IPS DF 6.9 (cell line): ENCODE measurements at places on chromosomes 1 and 21.

- DNase-seq, result no peak
Observed at GRCh38 chr1:54287801-54288211, 87.8 kb downstream of the MRPL37 start.

DNA sequence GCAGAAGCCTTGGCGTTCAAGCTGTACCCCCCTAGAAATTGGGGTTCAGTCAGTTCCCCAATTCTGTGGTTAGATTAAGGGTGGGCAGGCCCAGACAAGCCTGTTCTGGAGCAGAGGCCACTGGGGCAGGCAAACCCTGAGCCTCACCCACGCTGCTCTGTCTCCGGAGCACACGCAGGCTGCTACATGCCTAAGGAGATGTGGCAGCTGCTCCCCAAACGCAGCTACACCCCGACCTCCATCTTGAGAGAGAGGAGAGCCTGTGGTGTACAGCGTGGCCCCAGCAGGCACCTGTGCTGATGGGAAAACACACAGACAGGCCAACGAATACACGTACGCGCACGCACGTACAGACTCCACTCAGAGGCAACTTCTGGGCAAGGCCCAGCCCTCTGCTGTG lies 33.9 kb upstream of the GRHL3 start:
- no peak for DNase-seq

- no peak for DNase-seq
Observed at GRCh38 chr1:9766759-9767442, 56.9 kb downstream of the CLSTN1 start.

GRCh38 chr1:173960625-173961024 lies 43.5 kb upstream of the SERPINC1 start:
- no peak for DNase-seq

DNA sequence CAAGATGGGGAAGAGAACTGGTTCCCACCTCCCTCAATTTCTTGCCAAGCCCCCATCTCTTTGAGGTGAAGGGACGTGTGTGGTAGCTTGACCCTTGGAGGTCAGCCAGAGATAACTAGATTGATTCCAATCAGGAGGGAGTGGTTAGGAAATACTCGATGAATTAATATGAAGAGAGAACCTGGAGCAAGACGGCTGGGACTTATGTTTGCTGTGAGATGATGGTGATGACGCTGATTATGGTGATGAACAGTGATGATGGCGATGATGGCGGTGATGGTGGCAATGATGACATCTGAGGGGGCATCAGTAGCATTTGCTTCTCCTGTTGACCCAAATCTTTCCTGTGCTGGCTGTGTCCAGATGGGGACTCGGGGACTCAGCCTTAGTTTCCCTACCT lies 724 bp downstream of the PADI1 start:
- no peak for DNase-seq

DNA sequence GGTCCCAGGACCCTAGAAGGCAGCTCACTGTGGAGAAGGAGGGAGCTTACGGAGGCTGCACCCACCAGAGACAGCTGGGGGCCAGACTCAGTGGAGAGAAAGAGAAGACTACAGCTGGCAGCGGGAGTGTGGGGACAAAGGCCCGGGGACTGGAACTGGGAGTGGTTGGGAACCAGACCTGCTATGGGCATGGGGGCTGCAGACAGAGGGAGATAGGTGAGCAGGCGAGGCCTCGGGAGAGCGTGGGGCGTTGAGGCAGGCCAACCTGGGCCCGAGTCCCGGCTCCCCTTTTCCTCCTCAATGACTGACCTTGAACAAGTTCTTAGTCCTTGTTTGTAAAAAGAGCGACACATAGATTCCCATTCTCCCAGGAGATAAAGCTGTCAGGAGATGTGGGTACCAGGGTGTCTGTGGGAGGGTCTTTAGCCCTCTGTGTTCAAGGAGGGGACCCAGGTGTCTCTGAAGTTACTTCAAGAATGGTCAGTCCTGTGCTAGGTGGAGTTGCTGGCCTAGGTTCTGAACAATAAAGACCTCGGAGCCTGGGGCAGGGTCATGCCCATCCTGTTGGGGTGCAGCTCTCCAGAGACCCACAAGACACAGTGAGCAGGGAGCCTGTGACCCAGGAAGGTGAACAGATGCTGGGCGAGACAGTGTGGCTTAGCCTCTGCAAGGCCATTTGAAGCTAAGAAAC lies 87.9 kb downstream of the ITPKB start:
- DNase-seq, result no peak

- DNase-seq, result no peak
Observed at GRCh38 chr1:62304515-62304914, 14.7 kb downstream of the KANK4 start.

DNA sequence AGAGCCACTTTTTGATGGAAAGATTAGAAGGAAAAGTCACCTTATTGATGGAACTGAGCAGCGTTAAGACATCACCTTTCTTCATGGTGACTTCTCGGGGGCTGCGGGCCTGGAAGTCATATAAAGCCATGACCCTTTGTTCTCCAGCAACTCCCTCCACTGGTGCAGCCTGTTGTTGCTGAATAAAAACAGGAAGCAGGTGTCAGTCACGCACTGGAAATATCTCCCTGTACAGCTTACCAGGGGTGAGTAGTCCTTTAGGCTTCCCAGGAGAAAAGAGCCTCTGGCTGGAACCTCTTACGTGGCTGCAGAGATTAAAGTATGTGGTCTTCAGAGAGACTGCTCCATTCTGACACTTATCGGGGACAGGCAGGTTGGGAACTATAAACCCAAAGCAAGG lies 31.9 kb downstream of the SPTA1 start:
- no peak for DNase-seq

DNA sequence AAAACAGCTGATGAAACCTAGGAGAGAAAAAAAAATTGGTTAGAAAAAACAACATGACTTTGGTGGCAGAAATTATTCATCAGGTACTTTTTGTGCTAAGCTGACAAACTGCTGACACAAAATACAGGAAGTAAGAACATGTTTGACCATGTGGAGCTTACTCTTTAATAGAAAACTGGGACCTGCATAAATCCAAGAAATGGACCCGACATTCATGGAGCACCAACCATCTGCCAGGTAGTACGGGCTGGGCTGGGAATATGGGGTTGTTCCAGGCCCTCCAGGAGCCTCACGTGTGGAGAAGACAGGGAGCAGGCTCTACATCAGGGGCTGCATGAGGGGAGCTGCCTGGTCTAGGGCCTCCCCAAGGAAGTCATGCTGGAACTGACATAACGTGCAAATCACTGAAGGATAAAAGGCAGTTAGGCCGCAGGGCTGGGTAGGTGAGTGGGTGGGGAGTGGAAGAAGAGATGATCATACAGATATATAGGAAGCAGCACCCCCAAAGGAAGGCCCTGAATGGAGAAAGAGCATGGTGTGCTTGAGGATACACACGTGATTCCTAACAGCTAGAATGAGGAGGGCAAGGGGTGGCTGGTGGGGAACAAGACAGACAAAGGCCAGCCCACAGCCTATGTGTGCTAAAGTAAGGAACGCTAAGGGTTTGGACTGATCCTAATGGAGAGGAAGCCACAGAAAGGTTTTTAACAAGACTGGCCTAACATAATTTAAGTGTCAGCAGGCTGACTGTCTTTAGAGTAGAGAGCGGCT lies 26.1 kb downstream of the CD58 start:
- no peak for DNase-seq

GRCh38 chr1:62716397-62716796 lies 28.2 kb upstream of the DOCK7 start:
- DNase-seq, result no peak

GRCh38 chr1:93005252-93005598 lies 44.0 kb upstream of the DIPK1A start:
- no peak for DNase-seq

DNA sequence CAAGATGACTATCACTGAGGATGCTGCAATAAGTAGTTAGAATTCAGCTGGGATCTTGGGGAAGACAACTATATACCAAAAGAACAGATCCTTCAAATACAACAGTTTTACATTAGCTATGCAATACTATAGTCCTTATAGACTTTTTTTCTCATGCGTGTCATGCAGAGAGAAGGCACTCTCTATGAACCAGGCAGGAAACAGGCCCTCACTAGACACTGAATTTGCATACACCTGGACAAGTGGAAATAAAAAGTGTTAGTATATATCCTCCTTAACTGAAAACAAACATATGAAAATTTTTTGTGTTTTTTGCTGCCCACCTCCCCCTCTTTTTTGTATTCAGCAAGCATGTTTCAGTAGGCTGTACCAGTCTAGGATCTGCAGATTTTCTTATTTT lies 29.9 kb downstream of the TMCO1 start:
- DNase-seq, result no peak
